Spinal cord (tissue), 10 donors: ENCODE measurements at places on chromosomes 1 and 21. TPM values are rescaled to one million over a fixed set of nuclear protein-coding genes. Genes with fewer than 3 reads are reported as not detected.
A peak's percentile ranks its signal among the peaks of the same experiment; 100 is the strongest.

The COL16A1 gene
- 166 TPM for total RNA-seq

DNA sequence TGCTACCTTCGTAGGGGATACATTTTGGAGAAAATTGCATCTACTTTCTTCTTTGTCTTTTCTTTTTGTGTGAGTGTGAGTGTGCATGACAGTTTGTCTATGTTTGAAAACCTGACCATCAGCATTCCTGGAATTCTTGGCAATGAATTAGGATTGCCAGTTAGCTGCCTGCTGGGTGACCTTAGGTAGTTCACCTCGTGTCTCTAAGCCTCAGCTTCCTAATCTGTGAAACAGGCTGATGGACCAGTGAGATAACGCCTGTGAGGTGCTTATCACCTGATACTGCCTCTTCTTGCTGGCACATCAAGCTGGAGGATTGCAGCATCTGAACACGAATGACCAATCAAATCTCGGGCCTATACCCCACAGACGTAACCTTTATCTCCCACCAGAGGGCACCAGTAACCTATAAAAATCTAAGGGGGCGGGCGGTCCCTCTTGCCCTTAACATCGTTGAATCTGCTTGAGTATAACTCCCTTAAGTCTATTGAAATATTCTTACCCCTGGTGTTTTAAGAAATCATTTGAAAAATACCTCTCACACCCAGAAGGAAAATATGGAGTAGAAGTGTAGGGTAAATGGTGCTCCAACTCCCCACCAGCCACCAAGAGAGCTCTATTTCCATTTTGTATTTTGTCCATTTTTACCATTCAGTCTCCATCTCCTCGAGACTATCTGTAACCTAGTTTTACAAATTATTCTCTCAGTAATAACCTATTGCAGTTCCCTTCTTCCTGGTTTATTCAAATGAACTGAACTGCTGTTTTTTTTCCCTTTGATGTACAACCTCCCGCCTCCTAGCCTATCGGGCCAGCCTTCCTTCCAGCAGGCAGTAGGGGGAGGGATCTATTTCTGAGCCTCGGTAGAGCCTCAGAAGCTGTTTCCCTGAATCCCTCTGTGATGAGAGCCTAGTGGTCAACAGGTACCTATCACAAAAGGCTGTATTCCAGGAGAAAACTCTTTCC is 49.7 kb downstream of the MDM4 start:
- peak; percentile 63 for DNase-seq

- no peak for DNase-seq
Observed at GRCh38 chr1:3683992-3684391, 31.7 kb downstream of the TP73 start.

DNA sequence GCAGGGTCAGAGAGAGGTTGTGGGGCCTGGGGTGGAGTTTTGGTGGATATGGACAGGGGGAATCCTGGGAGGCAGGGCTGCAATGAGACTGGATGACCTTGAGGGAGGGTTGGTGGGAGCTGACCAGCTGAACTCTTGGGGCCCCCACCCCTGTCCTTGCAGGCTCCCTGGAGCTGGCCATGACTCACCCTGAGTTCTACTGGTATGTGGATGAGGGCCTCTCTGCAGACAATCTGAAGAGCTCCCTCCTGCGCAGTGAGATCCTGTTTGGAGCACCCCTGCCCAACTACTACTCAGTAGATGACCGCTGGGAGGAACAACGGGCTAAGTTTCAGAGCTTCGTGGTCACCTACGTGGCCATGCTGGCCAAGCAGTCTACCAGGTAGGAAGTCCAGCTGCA is 23.6 kb downstream of the DISP3 start:
- no peak for DNase-seq

- no peak for DNase-seq
Observed at GRCh38 chr1:204673909-204674649, 11.5 kb downstream of the LRRN2 start.
